ENCODE measurements at places on chromosomes 6 and 20. TPM values are rescaled to one million over a fixed set of nuclear protein-coding genes. Genes with fewer than 3 reads are reported as not detected.

DNA sequence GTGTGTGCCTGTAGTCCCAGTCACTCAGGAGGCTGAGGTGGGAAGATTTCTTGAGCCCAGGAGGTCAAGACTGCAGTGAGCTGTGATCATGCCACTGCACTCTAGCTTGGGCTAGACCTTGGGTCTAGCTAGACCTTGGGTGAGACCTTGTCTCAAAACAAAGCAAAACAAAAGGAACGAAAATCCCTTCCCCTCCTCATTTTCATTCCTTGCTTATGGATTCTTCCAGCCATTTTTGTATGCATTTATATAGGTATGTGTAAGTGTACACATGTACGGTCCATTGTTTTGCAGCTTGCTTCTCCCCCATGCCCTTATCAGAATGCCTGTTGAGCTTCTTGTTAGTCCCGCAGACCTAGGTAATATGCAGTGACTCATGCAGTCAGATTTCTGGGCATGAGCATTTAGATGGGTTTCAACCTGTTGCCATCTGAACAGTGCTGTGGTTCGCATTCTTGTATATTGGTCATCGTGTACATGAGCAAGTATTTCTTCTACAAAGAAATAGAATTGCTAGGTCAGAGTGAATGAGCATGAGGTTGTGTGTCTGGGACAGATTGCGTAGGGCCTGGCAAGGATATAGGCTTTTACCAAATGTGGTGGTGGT, 73.2 kb downstream of the ATRN start:
- DNase-seq, result no peak

The MRAP2 gene
- 0.92 TPM for total RNA-seq

DNA sequence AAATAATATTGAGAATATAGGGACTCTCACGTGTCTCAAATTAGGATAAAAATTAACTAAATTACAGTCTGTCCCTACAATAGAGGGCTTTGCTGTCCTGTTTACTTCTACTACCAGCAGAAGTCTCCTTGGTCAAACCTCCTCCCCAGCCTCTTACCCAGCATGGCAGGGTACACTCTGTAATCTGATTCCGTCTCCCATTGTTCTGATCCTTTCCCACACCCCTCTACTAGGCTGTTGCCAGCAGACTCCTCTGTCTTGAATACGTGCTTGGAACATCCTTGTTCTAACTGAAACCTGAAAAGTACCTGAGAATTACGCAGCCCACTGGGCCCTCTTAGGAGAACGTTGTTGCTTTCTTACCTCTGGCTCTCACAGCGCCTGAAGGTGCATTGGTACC, 112.2 kb upstream of the PREP start:
- DNase-seq, result no peak

DNA sequence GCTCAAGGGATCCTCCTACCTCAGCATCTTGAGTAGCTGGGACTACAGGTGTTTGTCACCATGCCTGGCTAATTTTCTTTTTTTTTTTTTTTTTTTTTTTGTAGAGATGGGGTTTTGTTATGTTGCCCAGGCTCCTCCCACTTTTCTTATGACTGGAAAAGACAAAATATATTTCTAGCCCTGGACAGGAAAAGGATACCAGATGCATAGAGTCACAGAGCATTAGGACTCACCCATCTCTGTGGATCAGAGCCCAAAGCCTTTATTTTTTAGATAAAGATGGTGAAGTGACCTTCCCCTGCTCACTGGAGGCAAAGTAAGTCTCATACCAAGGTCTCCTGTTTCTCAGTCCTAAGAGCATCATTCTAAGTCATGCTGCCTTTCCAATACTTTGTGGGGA, 3.4 kb downstream of the TRIM10 start:
- DNase-seq, result no peak

The HLA-DRA gene
- total RNA-seq, result 0.46 TPM

DNA sequence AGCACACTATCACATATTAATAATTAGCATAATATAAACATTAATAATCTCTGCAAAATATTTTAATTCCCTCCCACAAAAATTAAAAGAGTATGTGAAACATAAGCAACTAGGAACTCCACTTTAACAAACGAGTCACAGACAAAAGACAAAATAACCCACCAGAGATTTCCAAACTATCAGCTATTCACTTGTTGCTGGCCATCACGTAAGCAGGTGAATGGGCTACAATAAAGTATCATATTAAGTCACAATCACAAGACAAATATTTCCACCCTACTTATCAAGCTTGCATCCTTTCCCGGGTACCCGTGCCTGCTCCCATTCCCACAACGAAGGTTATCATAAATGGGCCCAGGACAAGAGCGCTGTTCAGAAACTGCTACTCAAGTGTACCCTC, 2.5 kb downstream of the HDAC2 start:
- no peak for DNase-seq

Measured in Daoy (cell line).